Stimulated activated CD8-positive, alpha-beta memory T cell treated with anti-CD3 and anti-CD28 coated beads, Interleukin-7, amount 100 ng/mL, for 1 hour (primary cell): ENCODE measurements at places on chromosomes 5 and 9.

- DNase-seq, result no peak
These were observed 1.4 kb upstream of the GABRB2 start for GRCh38 chr5:161547738-161548486.

DNA sequence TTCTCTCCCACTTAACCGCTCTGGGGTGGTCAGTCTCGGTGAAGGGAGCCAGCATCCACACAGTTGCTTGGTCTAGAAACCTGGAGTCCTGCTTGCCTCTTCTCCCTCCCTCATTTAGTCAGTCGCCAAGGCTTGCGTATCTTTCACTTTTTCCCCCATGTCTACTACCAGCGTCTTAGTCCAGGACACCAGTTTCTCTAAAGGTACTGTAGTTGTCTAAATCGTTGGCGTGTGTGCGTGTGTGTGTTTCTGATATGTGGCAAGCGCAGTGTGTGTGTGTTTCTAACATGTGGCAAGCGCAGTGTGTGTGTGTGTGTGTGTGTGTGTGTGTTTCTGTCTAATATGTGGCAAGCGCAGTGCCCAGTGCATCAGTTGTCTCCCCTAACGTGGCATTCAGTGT is 641 bp downstream of the ATP6V1G1 start:
- DNase-seq, result no peak

GRCh38 chr5:101838435-101838834 is 457.6 kb downstream of the SLCO4C1 start:
- DNase-seq, result no peak

DNA sequence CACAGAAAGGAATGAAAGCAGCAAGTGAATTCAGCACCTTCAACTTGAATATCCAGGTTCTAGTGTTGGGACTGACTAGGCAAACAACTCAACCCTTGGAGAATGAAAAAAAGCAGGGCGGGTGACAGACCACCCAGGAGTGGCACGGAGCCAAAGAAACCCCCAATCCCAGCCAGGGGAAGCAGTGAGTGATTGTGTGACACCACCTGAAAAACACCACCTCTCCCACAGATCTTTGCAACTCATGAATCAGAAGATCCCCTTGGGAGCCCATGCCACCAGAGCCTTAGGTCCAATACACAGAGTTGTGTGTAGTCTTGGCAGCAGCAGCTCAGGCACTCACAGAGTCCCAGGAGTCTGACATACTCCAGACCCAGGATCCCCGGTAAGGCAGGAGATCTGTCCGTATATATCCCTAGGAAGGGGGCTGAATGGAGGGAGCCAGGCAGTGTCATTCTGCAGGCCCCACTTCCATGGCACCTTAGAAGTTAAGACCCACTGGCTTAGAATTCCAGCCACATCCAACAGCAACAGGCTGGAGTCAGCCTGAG is 22.1 kb upstream of the ROR2 start:
- DNase-seq, result no peak

DNA sequence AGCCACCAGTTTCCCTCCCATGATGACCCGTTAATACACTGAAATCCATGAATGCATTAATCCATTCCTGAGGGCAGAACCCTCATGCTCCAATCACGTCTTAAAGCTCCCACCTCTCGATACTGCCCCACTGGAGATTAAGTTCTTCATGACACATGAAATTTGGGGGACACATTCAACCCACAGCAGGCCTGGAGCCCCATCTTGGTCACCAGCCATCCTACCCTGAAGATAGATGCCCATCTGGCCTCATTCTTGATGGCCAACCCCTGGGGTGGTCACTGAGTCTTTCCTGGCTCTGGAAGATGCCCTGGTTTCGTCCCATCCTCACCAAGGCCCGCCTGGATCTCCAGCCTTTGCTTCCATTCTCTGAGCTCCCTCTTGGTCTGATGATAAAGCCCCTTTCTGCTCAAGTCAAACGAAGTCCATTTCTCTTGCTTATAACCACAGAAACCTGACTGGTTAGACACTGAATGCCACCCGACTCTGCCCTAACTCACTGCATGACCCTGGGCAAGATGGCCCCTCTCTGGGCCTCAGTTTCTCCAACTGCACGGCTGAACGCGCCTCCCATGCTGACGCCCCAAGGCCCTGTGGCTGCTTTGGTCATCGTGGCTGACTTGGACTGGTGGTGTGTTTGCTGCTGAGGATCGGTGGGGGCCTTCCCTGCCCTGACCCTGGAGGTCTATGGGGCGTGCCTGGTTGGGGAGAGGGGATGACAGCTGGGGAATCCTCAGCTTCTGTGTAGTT is 138.4 kb upstream of the IER5L start:
- no peak for DNase-seq

DNA sequence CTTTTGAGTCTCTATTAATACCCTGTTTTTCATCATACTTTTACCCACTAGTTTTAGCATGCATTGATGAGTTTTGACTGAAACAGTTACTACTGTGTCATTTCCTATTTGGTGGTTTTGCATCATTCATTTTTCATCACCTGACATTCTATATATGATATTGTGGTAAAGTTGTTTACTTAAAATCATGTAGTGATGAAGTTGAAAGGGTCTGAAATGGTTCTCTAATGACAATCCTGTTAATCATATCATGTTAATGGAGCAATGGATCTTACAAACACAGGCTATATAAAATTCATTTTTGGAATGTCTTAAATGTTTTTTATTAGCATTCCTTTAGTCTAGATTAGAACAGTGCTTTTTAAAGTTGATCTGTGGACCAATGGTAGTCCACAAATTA is 84.1 kb downstream of the ERBIN start:
- no peak for DNase-seq

- DNase-seq, result no peak
These were observed 473.4 kb upstream of the PAPPA start for GRCh38 chr9:115680231-115680630.

DNA sequence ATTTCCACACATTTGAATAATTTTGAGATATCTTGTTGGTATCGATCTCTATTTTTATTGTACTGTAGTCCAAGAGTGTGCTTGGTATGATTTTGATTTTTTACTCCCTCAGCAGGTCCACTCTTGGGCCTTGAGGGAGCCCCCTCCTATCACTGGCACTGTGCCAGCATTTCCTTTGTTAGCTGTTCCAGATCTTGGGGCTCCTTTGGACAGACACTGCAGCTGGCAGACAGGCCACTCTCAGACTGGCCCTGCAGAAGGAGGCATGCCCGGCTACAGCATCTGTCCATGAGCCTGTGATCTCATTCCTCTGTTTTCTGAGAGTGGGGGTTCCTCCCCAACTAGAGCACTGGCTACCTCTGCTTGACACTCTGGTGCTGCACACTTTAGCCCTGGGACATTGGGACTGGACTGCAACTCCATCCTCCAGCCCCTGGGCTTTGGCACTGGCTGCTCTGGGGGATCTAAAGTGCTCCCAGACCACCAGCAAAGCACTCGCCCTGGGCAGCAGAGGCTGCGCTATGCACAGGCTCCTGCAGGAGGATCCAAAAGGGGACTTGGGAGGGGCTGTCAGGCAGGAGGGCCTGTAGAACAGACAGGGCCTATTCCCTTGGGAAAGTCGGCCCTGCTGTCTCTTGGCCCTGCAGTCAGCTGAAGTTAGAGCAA is 271.3 kb upstream of the DMAC1 start:
- DNase-seq, result no peak

DNA sequence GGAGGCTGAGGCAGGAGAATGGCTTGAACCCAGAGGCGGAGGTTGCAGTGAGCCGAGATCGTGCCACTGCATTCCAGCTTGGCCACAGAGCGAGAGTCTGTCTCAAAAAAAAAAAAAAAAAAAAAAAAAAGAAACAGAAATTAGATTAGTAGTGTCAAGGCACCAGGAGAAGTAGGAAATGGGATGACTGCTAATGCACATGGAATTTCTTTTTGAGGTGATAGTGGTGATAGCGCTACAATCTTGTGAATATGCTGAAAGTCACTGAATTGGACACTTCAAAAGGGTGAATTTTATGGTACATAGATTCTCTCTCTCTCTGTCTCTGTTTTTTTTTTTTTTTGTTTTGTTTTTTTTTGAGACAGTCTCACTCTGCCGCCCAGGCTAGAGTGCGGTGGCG is 42.1 kb upstream of the SUB1 start:
- no peak for DNase-seq

DNA sequence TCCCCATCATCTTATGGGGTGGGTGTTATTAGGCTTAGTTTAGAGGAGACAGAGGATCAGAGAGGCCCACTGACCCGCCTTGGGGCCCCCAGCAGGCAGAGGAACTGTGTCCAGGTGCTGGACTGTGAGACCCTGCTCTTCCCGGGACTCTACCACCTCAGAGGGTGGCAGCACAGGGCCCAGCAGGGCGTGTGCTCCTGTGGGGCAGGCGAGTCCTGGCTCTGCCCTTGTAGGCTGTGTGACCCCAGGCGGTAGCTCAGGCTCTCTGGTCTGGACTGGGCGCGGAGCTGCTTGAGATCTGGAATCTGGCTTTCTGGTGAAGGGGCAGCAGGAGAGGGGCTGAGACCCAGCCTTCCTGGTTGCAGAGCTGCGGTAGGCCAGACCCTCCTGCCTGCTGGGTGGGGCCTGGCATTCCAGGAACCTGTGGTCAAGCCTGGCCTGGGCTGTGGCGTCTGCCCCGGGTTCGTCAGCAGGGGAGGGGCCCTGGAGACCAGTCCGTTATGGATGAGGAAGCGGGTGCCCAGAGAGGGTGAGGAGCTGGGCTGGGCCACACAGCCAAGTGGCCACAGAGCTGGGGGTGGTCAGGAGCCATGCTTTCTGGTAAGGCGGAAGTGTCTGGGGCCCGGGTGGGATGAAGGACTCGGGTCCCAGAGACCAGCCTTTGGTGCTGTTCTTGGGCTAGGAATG is 46.5 kb downstream of the RXRA start:
- DNase-seq, result no peak

DNA sequence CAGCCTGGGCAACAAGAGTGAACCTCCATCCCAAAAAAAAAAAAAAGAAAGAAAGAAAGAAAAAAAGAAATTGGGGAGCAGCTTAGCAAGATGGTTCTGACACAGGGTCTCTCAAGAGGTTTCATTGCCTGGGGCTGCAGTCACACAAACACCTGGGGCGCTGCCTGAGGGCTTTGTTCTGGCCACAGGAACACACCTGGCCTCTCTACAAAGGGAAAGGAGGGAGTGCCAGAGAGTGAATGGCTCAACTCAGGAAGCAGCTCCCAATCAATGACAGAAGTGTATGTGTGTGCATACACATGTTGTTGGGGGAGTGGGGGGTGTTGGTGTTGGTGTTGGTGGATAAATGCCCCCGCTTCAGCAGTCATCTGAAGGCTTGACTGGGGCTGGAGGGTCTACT is 32.4 kb upstream of the CTNNA1 start:
- no peak for DNase-seq

DNA sequence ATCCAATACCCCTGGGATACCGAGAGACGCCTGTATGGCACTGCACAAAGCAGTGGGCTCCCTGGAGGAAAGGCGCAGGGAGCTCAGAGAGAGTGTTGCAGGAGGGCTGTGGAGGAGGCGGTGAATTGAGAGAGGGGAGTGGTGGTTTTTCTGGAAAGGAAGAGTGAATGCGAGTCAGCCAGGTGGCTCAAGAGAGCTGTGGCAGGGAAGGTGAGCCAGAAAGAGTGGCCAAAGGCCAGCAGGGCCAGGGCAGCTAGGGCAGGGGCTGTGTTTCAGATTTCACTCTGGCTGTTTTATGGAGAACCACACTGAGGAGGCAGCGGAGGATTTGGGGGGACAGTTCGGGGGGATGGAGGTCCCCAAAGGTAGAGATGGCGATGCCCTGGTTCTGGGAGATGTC is 13.0 kb upstream of the DAB2IP start:
- DNase-seq, result no peak

- DNase-seq, result no peak
These were observed 185.9 kb downstream of the DAB2IP start for GRCh38 chr9:121837113-121837961.

- DNase-seq, result no peak
These were observed 26.6 kb downstream of the FST start for GRCh38 chr5:53507013-53507412.

- DNase-seq, result no peak
These were observed 109.5 kb upstream of the RAD23B start for GRCh38 chr9:107173422-107174180.

DNA sequence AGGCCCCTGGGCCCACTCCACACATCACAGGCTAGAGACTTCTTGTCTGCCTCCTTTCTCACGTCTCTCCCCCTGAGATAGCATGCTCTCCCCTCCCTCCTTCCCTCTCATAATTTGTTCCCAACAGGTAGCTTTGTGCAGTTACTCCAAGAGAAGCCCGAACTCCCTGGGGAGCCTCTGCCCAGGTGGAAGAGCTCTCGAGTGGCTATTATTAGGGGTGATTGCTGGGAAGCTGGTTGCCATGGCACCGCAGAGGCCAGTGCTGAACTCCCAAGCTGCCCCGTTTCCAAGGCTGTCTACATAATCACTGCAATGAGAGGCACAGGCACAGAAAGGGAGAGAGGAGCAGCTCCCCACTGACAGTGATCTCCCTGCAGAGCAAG is 104.7 kb upstream of the GPR151 start:
- no peak for DNase-seq

- no peak for DNase-seq
These were observed 138.1 kb downstream of the RGS3 start for GRCh38 chr9:113601656-113602055.

DNA sequence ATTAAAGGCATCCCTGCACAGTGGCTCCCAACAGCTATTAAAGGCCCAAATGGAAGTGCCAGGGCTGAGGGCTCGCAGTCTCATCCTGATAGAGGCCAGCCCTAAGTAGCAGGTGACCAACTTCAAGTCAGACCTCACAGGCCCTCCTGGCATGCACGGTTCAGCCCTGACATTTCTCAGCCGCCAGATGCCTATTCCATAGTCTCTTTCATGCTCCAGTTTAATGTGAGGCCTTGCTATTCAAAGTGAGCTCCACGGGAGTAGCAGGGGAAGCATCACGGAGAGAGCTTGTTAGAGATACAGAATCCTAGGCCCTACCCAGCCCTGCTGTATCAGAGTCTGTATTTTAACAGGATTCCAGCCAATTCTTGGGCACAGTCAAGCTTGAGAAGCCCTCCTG is 11.1 kb downstream of the LHFPL2 start:
- DNase-seq, result no peak

- DNase-seq, result no peak
These were observed 38.2 kb downstream of the FBXW2 start for GRCh38 chr9:120755044-120755443.

- DNase-seq, result no peak
These were observed 9.0 kb upstream of the MYORG start for GRCh38 chr9:34385561-34386230.

GRCh38 chr9:109158651-109159050 is 8.4 kb downstream of the FRRS1L start:
- no peak for DNase-seq

DNA sequence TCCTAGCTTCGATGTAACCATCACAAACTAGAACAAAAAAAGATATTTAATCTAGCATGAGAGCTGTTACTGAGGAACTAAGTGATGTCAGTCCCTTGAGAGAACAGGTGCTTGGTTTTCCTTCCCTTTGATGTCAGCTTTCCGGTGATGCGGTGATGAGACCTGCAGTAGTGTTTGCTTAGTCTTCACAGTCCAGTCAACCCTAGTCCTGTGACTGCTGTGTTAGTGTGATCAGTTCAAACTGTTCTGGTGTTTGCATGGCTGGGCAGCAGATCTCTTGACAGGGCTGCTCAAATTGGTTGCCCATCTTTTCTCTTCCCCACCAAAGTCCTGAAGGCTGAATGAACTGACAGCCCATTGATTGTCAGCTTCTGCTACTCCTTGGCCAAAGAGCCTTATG is 608.6 kb upstream of the DAB2 start:
- no peak for DNase-seq
